ENCODE measurements at places on chromosomes 6 and 20.

DNA sequence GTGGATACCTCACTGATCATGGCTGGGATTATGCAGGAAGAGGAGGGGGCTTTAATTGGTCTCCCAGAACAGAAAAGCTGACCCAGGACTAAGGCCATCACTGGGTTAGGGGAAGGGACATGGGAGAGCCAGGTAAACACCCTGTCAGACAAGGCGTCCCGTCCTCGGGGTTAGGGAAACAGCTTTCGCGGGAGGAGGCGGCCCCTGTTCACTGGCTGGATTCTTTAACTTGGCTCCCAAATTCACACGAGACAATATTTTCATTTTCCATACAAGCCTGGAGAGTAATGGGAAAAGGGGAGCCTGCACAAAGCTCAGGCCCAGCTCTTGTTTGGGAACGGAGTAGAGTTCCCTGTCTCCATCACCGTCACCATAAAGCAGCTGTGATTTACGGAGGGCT lies 29.3 kb downstream of the KCNK5 start:
- H3K36me3 ChIP-seq, result peaks cover under 1% of the 10 kb centered on the region
- H3K4me3 ChIP-seq, result no peak overlapping the region
- H3K4me1 ChIP-seq, result peaks cover 13% of the 10 kb centered on the region

DNA sequence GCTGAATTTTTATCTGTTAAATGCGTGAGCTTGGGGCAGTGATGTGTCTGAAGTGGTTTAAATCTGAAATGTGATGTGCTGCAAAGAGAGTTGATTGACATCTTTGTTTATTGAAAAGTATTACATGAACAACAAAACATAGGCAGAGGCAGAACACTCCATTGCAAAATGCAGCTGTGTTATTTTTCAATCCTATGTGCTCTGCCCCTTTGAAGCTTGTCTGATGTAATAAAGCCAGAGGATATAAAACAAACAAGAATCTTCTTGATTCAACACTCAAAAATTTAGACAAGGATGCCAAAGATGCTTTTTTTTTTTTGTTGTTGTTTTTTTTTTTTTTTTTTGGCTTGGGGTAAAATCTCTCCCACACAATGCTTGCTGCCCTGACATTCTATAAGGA lies 482.4 kb upstream of the MMS22L start:
- H3K27me3 ChIP-seq, result no peaks in the 10 kb centered on the region
- H3K4me1 ChIP-seq, result no peaks in the 10 kb centered on the region
- no peak for DNase-seq
- no peak overlapping the region for H3K4me3 ChIP-seq

DNA sequence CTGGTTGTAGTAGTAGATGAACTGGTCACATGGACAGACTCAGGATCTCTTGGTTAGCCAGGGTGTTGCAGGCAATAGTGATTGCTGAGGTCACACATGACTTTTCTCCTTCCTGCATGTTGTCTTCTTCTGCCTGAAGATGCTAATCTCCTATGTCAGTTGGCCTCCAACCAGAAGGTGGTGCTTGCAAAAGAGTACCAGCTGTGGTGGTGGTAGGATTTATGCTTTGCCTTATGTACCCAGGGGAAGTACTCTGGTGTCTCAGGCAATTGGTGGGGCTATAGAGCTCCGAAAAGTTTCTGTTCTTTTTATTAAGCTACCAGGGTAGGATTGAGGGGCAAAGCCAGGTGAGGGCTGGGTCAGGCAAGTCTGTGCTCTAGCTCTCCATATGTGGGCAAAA lies 98.5 kb downstream of the CARMIL1 start:
- peaks cover 3% of the 10 kb centered on the region for H3K27me3 ChIP-seq
- no peak overlapping the region for H3K4me3 ChIP-seq
- no peak overlapping the region for H3K27ac ChIP-seq
- H3K4me1 ChIP-seq, result peaks cover 5% of the 10 kb centered on the region
- peaks cover 17% of the 10 kb centered on the region for H3K36me3 ChIP-seq

DNA sequence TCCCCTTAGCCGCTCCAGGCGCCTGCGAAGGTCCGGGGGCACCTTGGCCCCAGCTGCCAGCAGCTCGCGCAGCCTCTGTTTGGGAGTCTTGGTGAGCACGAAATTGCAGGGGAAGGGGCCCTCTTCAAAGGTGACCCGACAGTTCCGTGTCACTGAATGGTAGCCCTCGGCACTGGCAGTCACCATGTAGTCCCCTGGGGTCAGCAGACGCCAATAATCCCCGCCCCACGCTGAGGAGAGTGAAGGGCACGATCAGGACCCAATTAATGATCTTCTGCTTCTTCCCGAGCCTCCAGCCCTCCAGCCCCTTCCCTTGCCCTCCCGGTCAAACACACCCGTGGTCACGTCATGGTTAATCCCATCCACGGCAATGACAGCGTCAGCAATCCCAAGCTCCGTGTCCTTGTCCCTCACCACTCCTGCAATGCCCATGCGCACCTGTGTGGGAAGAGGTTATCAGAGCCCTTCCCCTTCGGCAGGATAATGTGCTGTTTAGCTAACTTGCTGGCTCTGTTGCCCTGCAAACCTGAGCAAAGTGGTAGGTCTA lies 6.2 kb downstream of the CPXM1 start:
- peaks cover 5% of the 10 kb centered on the region for H3K4me1 ChIP-seq
- no peak for DNase-seq
- H3K4me3 ChIP-seq, result no peak overlapping the region
- no peak overlapping the region for H3K27ac ChIP-seq
- H3K27me3 ChIP-seq, result peaks cover 49% of the 10 kb centered on the region

DNA sequence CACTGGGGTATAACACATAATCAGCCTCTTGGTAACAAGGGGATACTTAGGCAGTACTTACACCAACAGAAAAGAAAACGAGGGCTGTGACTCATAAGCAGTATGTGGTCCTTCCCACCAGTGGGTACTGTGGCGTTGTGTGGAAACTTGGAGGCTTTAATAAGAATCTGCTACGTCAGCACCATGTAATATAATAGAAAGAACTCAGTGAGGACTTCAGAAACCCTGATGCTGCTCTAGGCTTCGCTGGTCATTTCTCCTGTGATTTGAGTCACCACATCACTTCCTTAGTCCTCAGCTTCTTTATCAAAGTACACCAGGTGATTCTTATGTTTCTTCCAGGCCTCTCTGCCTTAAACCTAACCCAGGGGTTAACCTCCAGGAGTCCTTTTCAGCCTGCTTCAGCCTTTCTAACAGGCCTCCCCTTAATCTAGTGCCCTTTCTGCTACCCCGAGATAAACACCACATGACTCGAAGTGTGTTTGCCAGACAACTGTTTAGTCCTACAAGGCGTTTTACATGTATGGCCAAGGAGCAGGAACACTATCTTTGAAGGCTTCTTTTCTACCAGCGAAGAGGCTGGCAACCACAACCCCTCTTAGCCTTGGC lies 68.5 kb downstream of the FYN start:
- peak overlapping the region; percentile 40 for H3K4me3 ChIP-seq
- peak overlapping the region; percentile 86 for H3K27ac ChIP-seq
- no peaks in the 10 kb centered on the region for H3K27me3 ChIP-seq
- H3K4me1 ChIP-seq, result peaks cover 77% of the 10 kb centered on the region
- H3K36me3 ChIP-seq, result peaks cover 23% of the 10 kb centered on the region

- H3K27me3 ChIP-seq, result no peaks in the 10 kb centered on the region
- H3K36me3 ChIP-seq, result no peaks in the 10 kb centered on the region
- no peak for DNase-seq
- no peaks in the 10 kb centered on the region for H3K4me1 ChIP-seq
Measured at GRCh38 chr20:22679197-22679596, 94.8 kb upstream of the FOXA2 start.

DNA sequence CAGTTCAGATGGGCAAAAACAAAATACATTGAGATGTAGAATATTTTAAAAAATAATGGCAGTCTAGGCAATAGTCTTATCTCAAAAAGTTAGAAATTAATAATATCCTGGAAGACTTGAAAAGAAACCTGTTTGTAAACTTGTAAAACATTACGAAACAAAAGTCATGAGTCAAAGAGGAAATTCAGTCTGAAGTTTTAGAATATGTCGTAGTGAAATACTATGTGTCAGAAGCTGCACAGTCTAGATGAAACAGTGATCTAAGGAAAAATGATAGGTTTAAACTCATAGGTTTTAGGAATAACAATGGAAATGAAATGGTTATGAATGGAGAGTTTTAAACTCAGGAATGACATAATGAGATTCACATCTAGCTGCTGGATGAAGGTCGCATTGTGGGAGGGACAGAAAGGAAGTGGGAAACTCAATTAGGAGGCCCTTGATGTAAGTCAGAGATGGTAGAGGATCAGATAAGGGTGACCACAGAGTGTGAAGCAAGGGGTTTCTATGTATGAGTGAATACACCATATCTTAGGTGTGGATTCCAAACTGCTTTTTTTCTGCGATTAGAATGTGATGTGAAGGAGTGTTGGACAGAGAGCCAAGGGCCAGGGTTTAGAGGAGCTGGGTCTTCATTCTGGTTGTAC lies 2.8 kb downstream of the SNRPB2 start:
- peaks cover 68% of the 10 kb centered on the region for H3K4me1 ChIP-seq
- H3K36me3 ChIP-seq, result peaks cover 77% of the 10 kb centered on the region
- peak overlapping the region; percentile 27 for H3K4me3 ChIP-seq
- H3K27ac ChIP-seq, result peak overlapping the region; percentile 79
- peak; percentile 38 for DNase-seq

GRCh38 chr6:36067374-36068011 lies 39.9 kb downstream of the MAPK14 start:
- H3K27me3 ChIP-seq, result no peaks in the 10 kb centered on the region
- no peak for DNase-seq
- H3K4me1 ChIP-seq, result peaks cover 14% of the 10 kb centered on the region
- H3K27ac ChIP-seq, result no peak overlapping the region
- H3K36me3 ChIP-seq, result peaks cover 31% of the 10 kb centered on the region

- no peak for DNase-seq
- H3K4me1 ChIP-seq, result no peaks in the 10 kb centered on the region
- H3K4me3 ChIP-seq, result no peak overlapping the region
- no peaks in the 10 kb centered on the region for H3K36me3 ChIP-seq
Measured at GRCh38 chr6:166202321-166202733, 34.7 kb upstream of the TBXT start.

GRCh38 chr6:47303342-47303741 lies 6.4 kb downstream of the TNFRSF21 start:
- H3K27me3 ChIP-seq, result peaks cover 41% of the 10 kb centered on the region
- H3K4me3 ChIP-seq, result no peak overlapping the region
- H3K4me1 ChIP-seq, result peaks cover 1% of the 10 kb centered on the region
- no peak overlapping the region for H3K27ac ChIP-seq
- no peaks in the 10 kb centered on the region for H3K36me3 ChIP-seq

- no peak overlapping the region for H3K27ac ChIP-seq
- no peak overlapping the region for H3K4me3 ChIP-seq
- peaks cover 8% of the 10 kb centered on the region for H3K4me1 ChIP-seq
- no peak for DNase-seq
Measured at GRCh38 chr20:2390951-2391675, 10.4 kb downstream of the TGM6 start.

GRCh38 chr6:127971945-127972391 lies 71.1 kb upstream of the THEMIS start:
- peaks cover 64% of the 10 kb centered on the region for H3K4me1 ChIP-seq
- peak overlapping the region; percentile 97 for H3K27ac ChIP-seq
- DNase-seq, result peak; percentile 67
- H3K27me3 ChIP-seq, result no peaks in the 10 kb centered on the region

- DNase-seq, result no peak
- no peaks in the 10 kb centered on the region for H3K4me1 ChIP-seq
- no peak overlapping the region for H3K27ac ChIP-seq
- peaks cover 4% of the 10 kb centered on the region for H3K27me3 ChIP-seq
Measured at GRCh38 chr6:139778688-139779087, 404.2 kb upstream of the CITED2 start.
